ENCODE measurements at places on chromosomes 6 and 20.
A peak's percentile ranks its signal among the peaks of the same experiment; 100 is the strongest.

DNA sequence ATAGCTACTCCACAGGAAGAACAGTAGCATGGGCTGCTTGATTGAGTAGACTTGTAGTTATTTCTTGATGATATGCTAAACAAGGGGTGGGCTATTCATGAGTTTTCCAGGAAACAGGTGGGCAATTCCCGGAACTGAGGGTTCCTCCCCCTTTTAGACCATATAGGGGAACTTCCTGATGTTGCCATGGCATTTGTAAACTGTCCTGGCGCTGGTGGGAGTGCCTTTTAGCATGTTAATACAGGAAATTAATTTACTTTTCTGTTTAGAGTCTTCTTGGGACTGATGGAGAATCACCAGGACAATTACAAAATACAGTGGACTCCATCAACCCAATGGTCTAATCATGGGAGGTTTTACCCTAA, 22.7 kb downstream of the CYP24A1 start:
- DNase-seq: peak; percentile 24

DNA sequence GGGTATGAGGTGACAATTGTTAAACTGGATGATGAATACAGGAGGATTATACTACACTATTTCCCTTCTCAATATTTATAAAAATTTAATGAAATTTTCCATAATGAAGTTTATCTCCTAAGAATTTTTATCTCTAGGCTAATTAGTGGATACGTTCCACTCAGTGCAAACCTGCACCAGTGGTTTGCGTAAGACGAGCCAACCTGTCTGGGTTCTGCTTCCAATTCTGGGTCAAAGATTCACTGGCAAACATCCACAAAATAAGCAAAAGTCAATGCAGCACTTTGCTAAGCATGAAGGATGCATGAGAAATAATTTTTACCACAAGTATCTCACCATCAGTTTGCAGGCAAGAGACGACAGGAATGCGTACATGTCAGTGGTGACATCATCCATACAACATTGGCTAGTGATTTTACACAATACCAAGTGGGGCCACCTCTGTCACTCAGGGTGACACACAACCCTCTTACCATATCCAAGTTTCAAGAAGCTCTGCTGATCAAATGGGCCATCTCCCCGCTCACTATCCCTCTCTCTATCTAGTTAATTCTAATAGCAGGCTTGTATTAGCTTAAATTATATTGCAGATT, 51.7 kb downstream of the FAM50B start:
- DNase-seq: no peak

DNA sequence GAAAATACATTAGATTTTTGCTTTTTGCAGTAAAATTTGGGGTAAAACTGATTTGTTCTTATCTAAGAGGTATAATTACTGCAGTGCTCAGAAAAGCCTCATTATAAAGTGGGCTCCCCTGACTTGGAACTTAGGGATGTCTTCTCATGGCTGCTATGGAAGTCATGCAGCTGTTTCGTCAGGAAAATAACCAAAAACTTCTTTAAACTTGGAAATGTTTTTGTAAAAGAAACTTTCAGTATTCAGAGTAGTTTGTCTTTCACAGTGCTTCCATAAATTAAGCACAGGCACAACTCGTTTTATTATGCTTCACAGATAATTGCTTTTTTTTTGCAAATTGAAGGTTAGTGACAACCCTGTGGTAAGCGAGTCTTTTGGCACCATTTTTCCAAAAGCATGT, 6.8 kb downstream of the MAPK14 start:
- DNase-seq: no peak

- peak; percentile 68 for DNase-seq
Measured at GRCh38 chr6:26554697-26555504, 16.7 kb downstream of the HMGN4 start.

- DNase-seq: no peak
Measured at GRCh38 chr6:90294989-90295853, 1.4 kb downstream of the BACH2 start.

DNA sequence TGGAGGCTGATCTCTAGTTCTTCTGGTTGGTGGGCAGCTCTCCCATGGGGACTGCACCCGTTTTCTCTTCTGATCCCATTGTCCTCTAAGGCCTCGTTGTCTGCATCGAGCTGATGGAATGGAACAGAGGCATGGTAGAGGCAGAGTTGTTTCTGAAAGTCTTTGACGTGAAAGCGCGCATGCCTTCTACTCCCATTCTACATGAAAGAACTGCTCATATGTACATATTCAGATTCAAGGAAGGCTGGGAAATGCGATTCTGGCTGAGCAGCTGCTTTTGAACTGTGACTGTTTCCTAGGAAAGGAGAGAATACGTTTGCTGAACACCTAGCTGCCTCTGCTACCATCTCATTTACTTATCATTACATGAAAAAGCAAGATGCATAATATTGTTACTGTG, 815.2 kb downstream of the QKI start:
- DNase-seq: no peak

GRCh38 chr6:16058201-16058928, 70.5 kb upstream of the MYLIP start:
- no peak for DNase-seq

- no peak for DNase-seq
Measured at GRCh38 chr6:125020385-125020784, 58.1 kb downstream of the RNF217 start.

- DNase-seq: no peak
Measured at GRCh38 chr6:49553384-49553783, 2.9 kb downstream of the C6orf141 start.

DNA sequence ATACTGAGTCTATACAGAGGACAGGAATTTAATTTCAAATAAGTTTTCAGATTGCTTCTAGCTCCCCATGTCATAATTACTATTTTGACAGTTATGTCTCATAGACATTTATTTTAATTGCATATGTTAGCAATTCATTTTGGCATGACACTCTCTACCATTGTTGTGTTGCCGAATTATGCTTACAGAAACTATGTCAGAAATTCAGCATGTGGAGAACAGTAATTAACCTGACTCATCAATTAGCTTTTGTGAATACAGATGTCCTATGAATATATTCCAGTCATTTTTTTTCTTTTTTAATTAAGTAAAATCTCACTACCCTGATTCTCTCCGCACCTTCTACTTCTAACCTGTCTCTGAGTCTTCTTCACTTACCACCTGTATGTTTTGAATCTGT, 105.1 kb downstream of the NKAIN2 start:
- no peak for DNase-seq

GRCh38 chr6:43047998-43048397, 5.7 kb downstream of the CUL7 start:
- DNase-seq: no peak

- no peak for DNase-seq
Measured at GRCh38 chr20:46580613-46581205, 30.3 kb upstream of the OCSTAMP start.

GRCh38 chr6:142960098-142960497, 15.1 kb upstream of the HIVEP2 start:
- no peak for DNase-seq

DNA sequence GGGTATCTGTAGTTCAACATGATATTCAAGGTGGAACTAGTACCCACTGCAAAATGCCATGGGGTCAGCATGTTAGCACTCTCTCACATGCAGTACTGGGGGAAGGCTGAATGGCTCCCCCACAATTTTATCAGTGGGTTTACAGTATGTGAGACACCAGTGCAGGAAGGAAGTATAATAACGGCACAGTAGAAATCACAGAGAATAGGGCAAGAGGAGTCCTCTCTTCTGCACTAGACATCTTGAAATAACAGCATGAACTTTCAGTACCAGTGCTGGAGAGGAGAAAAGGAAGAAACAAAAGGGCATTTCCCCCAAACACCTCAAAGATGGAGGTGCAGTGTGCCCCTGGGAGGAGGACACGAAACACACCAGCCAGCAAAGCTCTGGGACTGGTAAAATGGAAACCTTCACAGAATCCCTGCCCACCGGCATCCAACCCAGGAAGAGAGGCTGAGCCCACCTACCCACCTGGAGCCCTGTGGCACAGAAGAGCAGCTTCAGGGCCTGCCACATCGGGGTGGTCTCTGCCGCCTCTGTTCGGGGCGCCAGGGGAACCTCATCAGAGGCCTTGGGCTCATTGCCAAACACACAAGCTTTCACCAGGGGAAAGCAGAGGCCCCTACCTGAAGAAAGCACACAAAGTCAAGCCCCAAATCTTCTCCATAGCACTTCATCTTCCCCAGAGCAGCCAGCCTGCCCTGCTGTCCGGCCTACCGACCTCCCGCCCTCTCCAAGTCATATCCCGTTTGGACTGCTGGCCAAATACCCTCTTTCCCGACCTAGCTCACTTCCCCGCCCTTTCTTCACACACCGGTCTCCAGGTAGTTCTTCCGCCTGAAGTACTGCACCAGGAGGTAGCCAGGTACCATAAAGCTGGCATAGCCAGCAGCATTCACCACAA, 1.2 kb downstream of the SLC35B2 start:
- DNase-seq: peak; percentile 39

DNA sequence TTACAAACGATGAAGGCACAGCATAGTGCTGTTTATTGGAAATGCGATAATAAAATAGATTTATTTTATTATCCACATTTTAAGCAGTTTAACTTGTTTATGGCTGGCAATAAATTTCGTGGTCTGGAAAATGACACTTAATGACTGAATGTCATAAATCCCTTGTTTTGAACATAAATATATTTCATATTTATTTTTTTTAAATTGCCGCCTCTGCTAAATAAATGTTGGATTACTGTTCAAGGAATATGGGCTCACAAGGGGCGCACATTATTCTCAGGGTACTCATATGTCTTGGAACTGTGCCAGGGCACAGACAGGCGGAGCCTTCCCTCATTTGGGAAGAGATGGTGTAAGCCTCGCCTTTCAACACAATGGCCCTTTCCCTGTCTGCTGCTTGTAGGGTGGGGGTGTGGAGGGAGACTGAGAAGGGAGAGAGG, 134.3 kb downstream of the PXDC1 start:
- DNase-seq: no peak

DNA sequence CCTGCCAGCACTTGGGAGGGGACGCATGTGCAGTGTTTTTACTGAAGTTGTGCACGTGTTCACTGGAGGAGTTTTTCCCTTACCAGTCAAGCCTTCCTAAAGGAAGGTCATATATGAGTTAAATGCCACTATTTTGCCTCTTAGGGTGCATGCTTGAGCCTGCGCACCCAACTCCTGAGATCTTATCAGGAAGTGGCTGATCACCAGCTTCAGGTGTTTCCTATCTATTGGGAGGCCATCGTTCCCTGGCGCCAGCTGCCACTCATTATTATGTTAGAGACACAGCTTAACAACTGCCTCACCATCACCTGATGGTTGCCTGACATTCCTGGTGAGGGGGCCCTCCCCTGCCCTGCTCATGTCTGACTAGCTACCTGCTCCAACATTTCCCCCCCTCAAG, 8.5 kb downstream of the ERVFRD-1 start:
- no peak for DNase-seq

GRCh38 chr6:100173211-100173610, 179.2 kb upstream of the MCHR2 start:
- DNase-seq: no peak

- no peak for DNase-seq
Measured at GRCh38 chr6:398558-399078, 7.1 kb downstream of the IRF4 start.

DNA sequence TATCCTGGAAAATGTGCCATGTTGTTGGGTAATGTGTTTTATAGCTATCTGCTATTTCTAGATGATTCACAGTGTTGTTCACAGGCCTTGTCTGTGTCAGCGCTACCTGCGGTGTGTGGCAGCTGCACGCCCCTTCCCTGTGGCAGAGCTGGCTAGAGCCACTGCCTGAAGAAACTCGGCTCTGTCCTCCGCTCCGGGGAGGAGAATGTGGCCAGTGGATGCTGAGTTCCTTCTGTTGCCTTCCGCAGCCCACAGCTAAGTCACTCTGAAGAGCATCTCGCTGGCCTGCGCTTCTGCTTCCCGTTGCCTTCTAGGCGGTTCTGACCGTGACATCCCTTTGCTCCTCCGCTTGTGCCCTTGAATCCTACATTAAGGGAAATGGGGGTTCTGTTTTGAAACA, 135.1 kb downstream of the PLG start:
- DNase-seq: no peak

DNA sequence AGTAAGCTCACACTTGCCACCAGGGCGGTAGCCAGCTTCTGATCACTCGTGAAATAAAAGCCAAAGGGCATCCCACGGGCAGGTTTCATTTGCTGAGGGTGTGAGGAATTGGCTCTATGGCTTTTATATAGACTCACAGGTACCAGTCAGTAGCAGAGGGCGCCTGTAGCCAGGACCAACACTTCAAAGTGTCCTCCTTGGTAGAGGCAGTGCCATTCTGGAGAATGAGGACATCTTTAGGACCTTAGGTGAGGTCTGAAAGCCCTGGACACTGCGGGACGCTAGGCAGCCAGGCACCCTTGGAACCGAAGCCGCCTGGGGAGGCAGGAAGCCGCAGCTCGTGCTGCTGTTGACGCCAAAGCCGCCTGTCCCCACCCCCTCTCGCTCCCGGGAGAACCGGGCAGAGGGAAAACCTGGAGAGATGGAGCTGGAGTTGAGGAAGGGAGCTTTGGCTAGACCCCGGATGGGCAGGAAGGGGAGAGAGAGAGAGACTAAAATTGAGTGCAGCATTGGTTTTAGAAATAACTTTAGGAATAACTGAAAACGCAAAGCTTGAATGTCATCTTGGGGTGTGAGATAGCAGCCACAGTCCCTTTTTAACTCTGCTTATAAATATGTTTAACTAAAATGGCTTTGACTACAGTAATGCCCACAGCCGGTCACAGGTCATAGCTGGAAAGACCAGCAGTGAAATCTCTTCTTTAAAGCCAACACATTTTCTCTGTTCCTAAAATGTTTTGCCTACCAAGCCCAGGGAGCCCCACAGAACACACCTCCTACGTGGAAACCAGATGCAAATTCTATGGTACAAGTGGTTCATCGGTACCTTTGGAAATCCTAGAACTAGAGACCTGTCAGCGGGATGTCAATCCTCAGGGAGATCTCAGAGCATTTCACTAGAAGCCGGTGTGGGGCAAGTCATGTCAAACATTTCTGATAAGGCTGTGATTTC, 128.5 kb upstream of the CDYL start:
- DNase-seq: peak; percentile 20

- DNase-seq: no peak
Measured at GRCh38 chr6:17967668-17968518, 19.5 kb downstream of the KIF13A start.

DNA sequence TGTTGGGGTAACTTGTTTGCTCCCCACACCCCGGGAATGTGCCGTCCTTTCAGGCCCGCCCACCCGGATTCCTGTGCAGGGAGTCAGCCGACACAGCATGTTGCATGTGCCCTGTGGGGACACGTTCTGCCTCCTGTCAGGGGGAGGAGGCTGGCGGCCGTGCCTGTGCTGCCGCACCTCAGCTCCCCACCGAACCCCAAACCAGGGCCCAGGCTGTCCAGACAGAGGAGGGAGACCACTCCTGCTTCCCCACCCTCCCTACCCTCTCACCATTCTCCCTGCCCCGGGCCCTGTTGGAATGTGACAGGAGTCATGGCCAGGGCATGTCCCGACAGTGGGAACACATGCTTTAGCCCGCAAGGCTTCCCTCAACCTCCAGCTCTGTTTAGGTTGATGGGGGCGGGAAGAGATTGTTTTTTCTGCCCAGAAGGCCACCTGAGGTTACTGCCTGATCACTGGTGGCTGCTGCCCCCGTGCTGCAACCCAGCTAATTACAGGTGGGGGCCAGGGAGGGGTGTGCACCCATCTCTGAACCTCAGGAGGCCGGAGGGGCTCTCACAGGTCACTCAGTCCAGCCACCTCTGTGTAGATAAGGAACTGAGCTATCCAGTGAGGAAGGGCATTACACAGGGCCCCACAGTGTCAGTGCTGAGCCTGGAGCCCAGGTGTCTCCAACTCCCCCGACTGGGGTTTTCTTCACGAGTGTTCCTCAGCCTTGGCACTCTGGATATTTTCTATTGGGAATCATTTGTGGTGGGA, 13.6 kb downstream of the LRRC73 start:
- DNase-seq: no peak

- DNase-seq: no peak
Measured at GRCh38 chr6:169176361-169176991, 77.2 kb downstream of the THBS2 start.

GRCh38 chr20:14214046-14214445, 123.4 kb downstream of the FLRT3 start:
- DNase-seq: no peak
